ENCODE measurements at places on chromosomes 7 and 10.

DNA sequence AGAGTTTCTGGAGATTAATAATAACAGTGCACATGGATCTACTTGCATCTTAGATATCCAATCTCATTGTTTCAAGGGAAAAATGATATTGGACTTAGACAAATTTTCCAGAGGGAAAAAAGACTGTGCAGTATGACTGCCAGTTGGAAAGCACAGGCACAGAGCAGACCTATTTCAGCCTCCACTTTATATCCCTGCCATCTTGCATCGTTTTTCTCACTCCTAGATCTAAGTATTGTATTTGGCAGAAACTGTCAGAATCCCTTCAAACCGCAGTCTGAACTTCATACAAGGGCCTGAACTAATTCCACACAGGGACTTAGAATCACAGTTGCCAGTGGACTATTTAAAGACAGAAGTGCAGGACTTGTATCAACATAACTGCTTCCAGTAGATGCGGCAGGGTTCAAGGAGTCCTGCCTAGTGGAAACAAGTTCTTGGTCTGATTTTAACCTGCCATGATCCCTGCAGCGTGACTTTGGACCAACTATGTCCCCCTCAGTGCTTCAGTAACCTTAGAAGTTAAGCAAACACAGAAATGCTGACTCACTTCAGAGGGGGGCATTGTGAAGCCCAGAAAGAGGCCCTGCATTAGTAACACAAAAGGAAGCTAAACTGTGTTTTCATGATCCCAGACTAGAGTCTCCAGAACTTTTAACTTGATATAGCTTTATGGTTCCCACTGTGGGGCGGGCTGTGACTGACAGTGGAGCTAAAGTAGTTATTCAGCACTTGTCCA is 95.7 kb upstream of the PALS2 start:
- DNase-seq = no peak

DNA sequence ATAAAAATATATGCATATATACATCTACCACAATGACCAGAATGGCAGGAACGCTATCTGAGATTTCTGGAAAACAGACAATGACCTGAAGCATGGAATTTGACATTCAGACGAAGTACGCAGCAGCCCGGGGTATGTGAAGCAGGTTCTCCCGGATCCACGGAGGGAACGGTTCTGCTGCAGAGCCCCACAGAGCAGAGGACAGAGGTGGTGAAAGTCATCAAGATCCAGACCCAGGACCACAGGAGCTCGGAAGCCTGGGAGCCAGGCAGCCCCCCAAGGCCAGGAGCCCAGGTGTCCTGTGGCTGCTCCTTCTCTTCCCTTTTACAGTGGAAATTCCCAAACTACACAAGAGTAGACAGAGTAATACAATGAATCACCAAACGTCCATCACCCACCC is 42.1 kb upstream of the DNAAF5 start:
- DNase-seq = no peak

DNA sequence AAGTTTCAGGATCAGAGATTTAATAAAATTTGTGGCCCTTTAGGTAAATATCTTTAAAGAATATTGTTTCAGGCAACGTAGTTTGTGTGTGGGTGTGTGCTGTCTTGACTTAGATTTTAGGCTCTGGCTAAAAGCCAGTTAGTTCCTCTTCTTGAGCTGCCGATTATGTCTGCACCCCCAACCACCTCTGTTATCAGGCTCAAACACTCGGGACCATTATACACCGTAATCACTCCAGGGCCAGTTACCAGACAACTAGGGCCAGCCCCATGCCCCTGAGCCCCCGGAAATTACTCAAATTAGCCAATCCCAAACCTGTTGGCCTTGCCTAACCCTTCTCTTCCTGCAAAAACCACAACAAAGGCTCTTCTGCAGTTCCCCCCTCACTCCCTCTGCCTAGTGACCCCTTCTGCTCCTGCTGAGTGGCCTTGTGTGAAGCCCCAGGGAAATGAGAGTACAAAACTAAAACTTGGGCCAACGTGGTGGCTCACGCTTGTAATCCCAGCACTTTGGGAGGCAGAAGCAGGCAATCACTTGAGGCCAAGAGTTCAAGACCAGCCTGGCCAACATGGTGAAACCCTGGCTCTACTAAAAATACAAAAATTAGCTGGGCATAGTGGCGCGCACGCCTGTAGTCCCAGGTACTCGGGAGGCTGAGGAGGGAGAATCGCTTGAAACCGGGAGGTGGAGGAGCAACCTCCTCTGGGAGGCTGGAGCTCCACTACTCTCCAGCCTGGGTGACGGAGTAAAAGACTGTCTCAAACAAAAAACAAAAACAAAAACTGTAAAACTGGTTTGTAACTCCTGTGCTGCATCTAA is 9.2 kb upstream of the HNRNPF start:
- DNase-seq = no peak

DNA sequence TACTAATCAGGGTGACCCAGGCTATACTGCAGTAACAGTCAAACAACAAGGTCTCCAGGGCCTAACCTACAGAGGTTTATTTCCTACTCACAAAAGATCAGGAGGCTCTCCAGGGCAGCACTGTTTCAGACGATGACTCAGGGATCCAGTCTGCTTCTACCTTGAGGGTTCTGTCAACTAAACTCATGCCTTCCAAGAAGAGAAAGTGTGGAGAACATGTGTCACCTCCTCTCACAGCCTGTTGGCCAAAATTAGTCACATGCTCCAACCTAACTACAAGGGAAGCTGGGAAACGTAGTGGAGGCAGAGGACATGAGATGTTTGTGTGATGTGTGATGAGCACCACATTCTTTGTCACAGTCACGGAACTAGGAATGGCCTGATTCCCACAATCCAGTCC is 14.7 kb upstream of the INA start:
- DNase-seq = no peak

DNA sequence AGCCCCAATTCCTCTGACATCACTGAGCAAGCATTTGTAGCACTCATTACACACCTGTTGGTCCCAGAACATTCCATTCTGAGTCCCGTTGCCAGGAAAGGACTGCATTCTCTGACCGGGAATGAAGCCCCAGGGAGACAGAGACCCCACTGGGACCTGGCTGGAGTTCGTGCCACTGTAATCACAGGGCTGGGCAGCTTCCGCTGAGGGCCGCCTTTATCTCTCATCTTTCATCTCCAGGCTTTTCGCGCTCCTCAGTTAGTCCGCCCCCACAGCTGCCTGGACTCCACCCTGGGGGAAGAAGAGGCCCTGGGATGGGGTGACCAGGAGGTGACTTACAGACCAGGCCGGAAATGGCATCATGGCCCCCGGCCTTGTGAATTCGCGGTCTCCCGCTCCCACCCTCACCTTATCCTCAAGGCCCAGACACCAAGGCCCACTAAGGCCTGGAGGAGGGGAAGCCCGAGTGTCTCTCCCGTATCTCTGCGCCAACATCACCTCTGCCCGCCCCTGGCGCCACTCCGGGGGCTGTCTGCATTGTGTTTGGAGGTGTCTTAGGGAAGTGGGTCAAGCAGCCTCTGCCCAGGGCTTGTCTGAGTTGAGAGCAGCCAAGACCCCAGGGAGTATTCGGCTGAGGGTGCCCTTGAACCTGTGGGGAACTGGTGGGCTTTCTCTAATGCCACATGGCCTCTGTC is 75.4 kb downstream of the PROSER2 start:
- DNase-seq = no peak

DNA sequence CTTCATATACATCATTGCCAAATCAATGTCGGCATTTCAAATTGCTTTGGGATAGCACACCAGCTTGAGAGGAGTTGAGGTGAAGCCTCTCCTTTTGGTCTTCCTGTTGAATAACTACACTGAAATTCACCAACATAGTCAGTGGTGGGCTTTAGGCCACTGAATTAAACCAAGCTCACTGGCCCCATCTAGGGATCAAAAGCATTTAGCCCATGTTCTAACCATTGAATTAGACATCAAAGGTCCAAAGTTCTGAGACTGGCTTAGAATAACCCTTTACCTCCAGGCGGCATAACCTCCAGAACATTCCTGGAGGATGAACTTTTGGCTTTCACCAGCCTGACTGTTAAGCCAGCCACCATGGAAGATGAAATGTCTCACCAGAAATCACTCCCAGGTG is 54.6 kb downstream of the BPGM start:
- no peak for DNase-seq
